Left hindlimb (tissue), 1 donor: ENCODE measurements at places on chromosomes 16 and 17.
A peak's percentile ranks its signal among the peaks of the same experiment; 100 is the strongest.

- no peak for DNase-seq
Measured at GRCh38 chr17:7262935-7263800, 890 bp upstream of the CLDN7 start.

DNA sequence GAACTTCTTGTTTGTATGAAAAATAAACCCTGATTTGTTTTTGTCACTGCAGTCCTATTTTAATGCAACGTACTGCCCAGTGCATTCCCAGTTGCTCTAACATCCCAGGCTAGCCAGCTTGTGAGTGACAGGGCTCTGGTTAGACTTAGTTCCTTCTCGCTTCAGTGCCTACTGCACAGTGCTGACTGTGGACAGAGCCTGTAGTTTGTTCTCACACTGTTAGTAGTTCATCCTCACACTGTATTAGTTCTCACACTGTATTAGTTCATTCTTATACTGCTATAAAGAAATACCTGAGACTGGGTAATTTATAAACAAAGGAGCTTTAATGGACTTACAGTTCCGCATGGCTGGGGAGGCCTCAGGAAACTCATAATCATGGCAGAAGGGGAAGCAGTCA is 116.6 kb upstream of the SALL1 start:
- no peak for DNase-seq

DNA sequence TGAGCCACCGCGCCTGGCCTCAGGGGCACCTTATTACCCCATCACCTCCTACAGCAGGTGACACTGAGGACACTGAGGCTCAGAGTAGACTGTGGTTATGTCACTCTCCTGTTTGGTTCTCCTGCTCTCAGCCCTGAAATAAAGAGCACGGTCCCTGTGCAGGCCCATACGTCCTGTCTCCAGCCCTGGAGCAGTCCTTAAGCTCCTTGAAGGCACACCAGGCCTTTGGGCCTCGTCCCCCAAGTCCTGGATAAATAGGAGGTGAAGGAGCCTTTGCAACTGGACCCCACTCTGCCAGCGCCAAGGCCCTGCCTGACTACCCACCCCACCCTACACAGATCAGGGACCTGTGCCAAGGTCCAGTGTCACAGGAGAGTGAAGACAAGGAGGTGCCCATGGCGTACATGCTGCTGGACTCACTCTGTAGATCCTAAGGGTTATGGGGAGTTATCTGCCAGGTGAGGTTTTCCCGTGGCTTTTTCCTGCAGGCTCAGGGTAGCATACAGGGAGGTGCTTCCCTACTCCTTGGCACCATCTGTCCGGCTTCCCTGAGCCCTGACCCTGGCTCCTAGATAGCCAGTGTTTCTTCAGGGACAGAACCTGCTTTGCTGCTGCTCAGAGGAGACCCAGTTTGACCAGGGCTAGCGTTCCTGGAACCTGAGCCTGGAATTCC is 253.2 kb downstream of the SEC14L1 start:
- no peak for DNase-seq

DNA sequence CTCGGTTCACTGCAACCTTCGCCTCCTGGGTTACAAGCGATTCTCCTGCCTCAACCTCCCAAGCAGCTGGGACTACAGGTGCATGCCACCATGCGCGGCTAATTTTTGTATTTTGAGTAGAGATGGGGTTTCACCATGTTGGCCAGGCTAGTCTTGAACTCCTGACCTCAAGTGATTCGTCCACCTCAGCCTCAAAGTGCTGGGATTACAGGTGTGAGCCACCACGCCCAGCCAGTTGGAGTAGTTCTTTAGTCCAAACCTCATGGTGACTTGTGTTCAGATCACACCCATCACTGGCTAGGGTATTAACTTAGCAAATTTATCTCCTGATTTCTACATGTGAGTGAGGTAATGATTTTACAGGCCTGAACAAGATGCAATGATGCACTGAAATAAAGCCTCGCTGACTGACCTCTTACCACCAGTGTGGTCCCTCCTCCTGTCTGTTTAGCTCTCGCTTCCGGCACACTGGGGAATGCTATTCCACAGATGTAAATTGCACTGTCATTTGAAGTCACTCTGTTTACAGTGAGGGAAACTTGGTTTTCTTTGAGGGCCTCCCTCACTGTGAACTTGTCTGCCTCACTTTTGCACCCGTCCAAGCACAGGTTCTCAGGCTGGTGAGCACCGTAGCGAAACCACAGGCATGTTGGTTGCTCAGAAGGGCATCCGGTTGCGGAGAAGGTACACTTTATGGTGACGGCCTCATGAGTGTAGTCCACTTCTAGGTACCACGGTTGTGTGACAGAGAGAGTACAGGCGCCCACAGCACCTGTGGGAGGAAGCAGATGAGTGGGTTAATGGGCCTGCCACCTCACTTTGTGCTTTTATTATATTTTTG is 5.5 kb downstream of the IGSF6 start:
- no peak for DNase-seq

- no peak for DNase-seq
Measured at GRCh38 chr16:77409311-77409710, 25.5 kb downstream of the ADAMTS18 start.

GRCh38 chr16:85832570-85833218 is 33.2 kb downstream of the COX4I1 start:
- no peak for DNase-seq

- DNase-seq: no peak
Measured at GRCh38 chr17:59669411-59669810, 37.8 kb downstream of the PTRH2 start.

- DNase-seq: no peak
Measured at GRCh38 chr16:64926476-64926875, 195.4 kb downstream of the CDH11 start.

GRCh38 chr16:84704253-84704652 is 4.5 kb downstream of the USP10 start:
- DNase-seq: no peak

DNA sequence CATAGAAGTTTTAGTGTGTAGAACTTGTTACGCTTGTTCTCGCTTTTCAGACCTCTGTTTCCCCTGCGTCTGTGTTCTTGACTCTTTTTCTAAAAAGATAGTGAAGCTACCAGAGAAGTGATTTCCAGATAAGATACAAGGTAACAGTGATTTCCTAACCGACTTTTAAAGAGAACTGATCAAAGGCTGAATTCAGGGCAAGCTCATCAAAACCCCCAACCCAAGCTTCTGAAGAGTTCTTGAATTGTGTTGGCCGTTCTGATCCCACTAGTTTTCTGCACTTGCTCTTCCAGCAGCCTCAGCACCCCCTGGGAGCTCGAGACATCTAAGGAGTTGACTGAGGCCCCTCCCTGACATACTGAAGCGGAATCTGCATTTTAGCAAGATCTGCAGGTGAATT is 12.7 kb upstream of the NSMCE1 start:
- DNase-seq: no peak

DNA sequence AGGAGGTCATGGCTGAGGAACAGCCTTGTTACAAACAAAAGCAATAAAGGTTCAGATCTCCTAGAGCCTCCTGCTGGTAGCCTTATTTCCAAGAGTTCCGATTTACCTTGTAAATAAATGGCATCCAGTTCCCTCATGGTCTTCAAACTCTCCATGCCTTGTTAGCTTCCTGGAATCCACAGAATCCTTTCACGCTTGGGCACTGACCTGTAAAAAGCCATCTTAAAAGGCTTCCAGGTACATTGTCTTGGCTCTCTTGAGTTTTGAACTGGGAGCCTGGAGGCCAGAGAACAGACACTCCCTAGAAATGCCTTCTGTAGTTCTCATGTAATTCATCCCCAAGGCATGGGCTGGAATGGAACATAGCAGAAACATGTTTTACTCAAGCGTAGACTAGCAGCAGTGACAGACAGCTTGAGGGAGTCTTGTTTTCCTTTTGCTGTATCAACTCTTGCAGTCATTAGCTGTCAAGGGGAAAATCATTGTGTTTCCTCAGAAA is 207.9 kb downstream of the SNX29 start:
- no peak for DNase-seq

DNA sequence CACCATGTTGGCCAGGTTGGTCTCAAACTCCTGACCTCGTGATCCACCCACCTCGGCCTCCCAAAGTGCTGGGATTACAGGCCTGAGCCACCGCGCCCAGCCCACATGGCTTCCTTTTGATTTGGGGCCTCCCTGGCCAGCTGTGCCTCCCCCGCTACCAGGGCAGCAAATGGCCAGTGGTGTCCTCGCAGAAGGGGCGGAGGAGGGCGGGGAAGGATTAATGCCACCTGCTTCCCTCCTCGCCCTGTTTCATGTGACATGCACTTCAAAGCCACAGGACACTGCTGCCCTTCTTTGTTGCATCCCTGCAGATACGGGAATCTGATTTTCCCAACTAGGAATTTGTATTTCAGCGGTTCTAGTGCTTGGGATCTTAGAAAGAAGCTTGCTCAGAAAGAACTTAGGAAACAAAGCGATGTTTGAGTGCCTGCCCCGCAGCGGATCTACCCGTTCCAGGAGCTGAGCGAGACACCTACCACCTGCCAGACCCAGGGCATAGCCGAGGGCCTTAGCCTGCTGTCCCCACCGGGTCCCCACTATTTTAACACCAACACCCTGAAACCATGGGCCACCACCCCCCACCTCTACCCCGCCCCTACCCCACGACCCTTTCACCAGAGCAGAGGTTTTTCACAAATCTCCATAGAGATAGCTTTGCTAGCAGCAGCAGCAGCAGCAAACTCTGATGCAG is 37.7 kb upstream of the CCDC182 start:
- DNase-seq: peak; percentile 56

GRCh38 chr17:40819528-40820125 is 2.8 kb downstream of the KRT10 start:
- no peak for DNase-seq

- DNase-seq: no peak
Measured at GRCh38 chr17:3639981-3640596, 3.5 kb downstream of the CTNS start.

- no peak for DNase-seq
Measured at GRCh38 chr17:62807812-62808575, at the start of gene MARCHF10. MARCHF10 (minus strand) TSS chr17:62808314; CDS start chr17:62801735, 6,579 bp downstream.

GRCh38 chr16:22220714-22221113 is 14.6 kb downstream of the EEF2K start:
- peak; percentile 51 for DNase-seq

DNA sequence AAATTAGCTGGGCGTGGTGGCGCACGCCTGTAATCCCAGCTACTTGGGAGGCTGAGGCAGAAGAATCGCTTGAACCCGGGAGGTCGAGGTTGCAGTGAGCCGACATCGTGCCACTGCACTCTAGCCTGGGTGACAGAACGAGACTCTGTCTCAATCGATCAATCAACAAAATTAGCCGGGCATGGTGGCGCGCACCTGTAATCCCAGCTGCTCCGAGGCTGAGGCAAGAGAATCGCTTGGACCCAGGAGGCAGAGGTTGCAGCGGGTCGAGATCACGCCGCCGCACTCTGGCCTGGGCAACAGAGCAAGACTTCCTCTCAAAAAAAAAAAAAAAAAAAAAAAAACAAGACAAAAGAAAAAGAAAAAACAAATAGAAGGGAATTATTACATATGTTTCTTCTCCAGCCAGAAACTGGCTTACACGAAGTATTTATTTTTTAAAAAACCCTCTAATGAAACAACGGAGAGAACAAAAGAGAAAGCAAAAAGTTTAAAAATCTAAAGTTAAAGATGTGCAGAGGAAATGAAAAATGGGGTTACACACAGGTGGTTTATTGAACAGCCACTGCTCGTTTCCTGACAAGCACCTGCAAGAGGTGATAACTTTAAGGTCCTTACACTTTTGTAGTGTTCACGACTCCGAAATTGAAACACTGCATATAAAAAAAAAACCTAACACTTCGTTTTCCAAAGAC is 1.4 kb downstream of the SYNRG start:
- no peak for DNase-seq

DNA sequence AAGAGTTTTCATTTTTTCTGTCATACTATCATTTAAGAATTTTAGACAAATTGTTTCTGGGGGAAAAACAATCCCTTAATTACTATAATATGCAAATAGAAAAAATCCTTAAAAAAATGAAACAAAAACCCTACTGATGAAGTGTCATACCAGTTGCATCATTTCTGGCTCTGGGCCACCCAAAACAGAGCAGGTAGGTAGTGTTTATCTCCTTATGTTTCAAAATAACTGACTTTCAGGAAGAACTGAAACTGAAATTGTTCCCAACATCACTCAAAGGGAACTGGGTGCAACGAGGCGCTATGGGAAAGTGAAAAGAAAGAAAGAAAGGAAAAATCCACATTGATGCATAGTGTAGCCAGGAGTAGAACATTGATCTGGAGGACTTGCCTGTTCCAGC is 653.1 kb upstream of the SOX9 start:
- DNase-seq: no peak

- no peak for DNase-seq
Measured at GRCh38 chr17:81550830-81551457, 1.2 kb downstream of the FAAP100 start.

DNA sequence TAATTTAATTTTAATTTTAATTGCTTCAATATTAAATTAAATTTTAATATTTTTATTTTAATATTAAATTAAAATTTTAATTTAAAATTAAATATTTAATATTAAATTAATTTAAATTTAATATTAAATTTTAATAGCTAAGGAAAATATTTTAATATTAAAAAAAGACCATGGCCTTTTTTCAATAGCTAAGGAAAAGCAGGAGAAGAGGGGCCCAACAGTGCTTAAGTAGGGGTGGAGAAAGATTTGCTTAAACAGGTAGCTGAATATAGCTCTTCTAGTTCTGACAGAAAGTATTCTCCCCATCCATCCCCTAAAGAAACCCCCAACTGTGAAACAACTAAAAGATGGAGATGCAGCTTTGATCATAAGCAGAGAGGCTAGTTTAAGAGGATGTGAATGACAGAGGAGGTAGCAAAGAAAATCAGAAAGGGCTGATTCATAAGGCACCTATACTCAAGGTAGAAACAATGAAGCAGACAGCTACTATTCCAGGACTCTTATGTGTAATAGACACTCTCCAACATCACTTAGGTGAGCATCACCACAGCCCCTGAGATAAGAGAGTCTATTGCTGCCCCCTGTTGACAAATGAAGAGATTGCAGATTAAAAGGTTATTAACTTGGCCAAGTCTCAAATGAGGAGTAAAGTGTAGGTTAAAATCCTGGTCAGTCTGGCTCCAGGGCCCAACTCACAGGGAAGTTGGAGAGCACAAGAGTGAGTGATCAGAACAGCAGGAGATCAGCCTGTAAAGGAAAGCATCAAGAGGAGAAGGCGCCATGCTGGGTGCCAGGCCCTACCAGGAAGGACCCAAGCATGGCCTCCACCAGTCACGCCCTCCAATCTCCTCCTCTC is 7.8 kb upstream of the RNASEK start:
- peak; percentile 39 for DNase-seq

- no peak for DNase-seq
Measured at GRCh38 chr17:13740686-13741085, 139.0 kb upstream of the HS3ST3A1 start.
